ENCODE measurements at places on chromosomes 16 and 17. TPM values are rescaled to one million over a fixed set of nuclear protein-coding genes. Genes with fewer than 3 reads are reported as not detected.

The ZNF768 gene
- 21.0 TPM for total RNA-seq

The YWHAE gene
- 283 TPM for total RNA-seq

The REXO5 gene
- total RNA-seq, result 3.0 TPM

The CACNA1G gene
- total RNA-seq, result 0.59 TPM

The MAF gene
- total RNA-seq, result 10.1 TPM

The CD300E gene
- total RNA-seq, result not detected

The NPIPA5 gene
- total RNA-seq, result 5.3 TPM

The TLK2 gene
- total RNA-seq, result 55.7 TPM

The SLFN12L gene
- total RNA-seq, result 0.07 TPM

The CEP112 gene
- total RNA-seq, result 4.8 TPM

The PRR35 gene
- not detected for total RNA-seq

The KCNJ12 gene
- total RNA-seq, result 4.5 TPM

The PPL gene
- total RNA-seq, result 7.7 TPM
